Astrocyte (in vitro differentiated cells and primary cell): ENCODE measurements at places on chromosomes 3 and 15.

DNA sequence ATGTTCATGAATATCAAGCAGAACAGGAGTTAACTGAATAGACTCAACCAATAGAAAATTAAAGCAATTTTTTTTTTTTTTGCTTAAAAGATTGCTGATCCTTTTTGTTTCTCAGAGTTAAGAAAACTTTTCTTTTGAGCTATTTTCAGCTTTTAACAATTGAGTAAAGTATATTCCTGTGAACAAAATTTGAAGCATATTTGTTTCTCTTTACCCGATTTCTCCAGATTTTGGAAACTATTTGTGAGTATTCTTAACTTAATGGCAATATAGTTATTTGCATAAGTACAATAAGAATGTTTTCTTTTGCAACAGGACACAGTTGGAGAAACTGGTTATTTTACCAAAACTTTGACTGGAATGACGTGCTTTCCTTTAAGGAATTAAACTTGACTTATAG is 53.4 kb upstream of the C15orf39 start:
- H3K4me1 ChIP-seq: no peaks in the 10 kb centered on the region
- no peaks in the 10 kb centered on the region for H3K27me3 ChIP-seq
- no peaks in the 10 kb centered on the region for H3K36me3 ChIP-seq

- H3K4me3 ChIP-seq: no peak overlapping the region
- no peaks in the 10 kb centered on the region for H3K27me3 ChIP-seq
- no peak for DNase-seq
- no peaks in the 10 kb centered on the region for H3K36me3 ChIP-seq
- H3K4me1 ChIP-seq: no peaks in the 10 kb centered on the region
- no peak overlapping the region for H3K27ac ChIP-seq
Observed at GRCh38 chr3:164007765-164008164, 1070.5 kb downstream of the SI start.

- no peaks in the 10 kb centered on the region for H3K27me3 ChIP-seq
- DNase-seq: no peak
- H3K27ac ChIP-seq: no peak overlapping the region
- H3K36me3 ChIP-seq: no peaks in the 10 kb centered on the region
Observed at GRCh38 chr15:36364377-36364776, 215.0 kb upstream of the CDIN1 start.

GRCh38 chr15:58240191-58240932 is 102.2 kb downstream of the AQP9 start:
- H3K36me3 ChIP-seq: no peaks in the 10 kb centered on the region
- no peak for DNase-seq

- no peaks in the 10 kb centered on the region for H3K4me1 ChIP-seq
- peak; percentile 39 for DNase-seq
- no peaks in the 10 kb centered on the region for H3K27me3 ChIP-seq
- H3K4me3 ChIP-seq: no peak overlapping the region
- H3K36me3 ChIP-seq: no peaks in the 10 kb centered on the region
Observed at GRCh38 chr3:192011137-192011536, 550.2 kb downstream of the PYDC2 start.

GRCh38 chr3:24965706-24966385 is 462.2 kb upstream of the RARB start:
- H3K4me1 ChIP-seq: no peaks in the 10 kb centered on the region
- no peak overlapping the region for H3K27ac ChIP-seq
- no peaks in the 10 kb centered on the region for H3K27me3 ChIP-seq
- no peaks in the 10 kb centered on the region for H3K36me3 ChIP-seq
- peak; percentile 4 for DNase-seq

DNA sequence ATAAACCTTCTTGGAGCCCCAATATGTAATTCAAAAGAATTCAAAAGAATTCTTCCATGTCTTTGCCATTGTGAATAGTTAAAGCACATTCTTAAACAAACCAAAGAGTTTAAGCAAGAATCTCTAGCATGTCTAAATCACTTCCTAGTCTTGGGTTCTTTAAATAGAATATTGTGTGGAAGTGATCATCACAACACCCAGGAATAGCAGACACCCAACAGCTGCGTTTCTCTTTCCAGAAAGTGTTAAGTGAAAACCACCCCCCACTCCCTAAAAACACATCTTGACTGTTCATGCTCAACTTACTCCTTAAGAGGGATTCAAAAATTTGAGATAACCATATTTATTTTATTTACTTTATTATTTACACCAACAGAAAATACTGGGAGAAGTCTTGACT is 24.1 kb upstream of the CAPN7 start:
- peaks cover 38% of the 10 kb centered on the region for H3K27me3 ChIP-seq
- no peak overlapping the region for H3K4me3 ChIP-seq
- H3K4me1 ChIP-seq: no peaks in the 10 kb centered on the region

- peak overlapping the region; percentile 86 for H3K27ac ChIP-seq
- peak; percentile 99 for DNase-seq
- no peak overlapping the region for H3K4me3 ChIP-seq
- peaks cover 27% of the 10 kb centered on the region for H3K4me1 ChIP-seq
- H3K27me3 ChIP-seq: no peaks in the 10 kb centered on the region
Observed at GRCh38 chr3:11499144-11499543, 144.6 kb downstream of the VGLL4 start.

GRCh38 chr3:58539626-58540025 is 2.6 kb upstream of the ACOX2 start:
- H3K4me3 ChIP-seq: no peak overlapping the region
- no peaks in the 10 kb centered on the region for H3K36me3 ChIP-seq
- no peak for DNase-seq

GRCh38 chr3:174099724-174100123 is 702.2 kb downstream of the NLGN1 start:
- no peaks in the 10 kb centered on the region for H3K36me3 ChIP-seq
- no peaks in the 10 kb centered on the region for H3K27me3 ChIP-seq
- H3K4me1 ChIP-seq: no peaks in the 10 kb centered on the region
- DNase-seq: no peak
- no peak overlapping the region for H3K27ac ChIP-seq
- H3K4me3 ChIP-seq: no peak overlapping the region

DNA sequence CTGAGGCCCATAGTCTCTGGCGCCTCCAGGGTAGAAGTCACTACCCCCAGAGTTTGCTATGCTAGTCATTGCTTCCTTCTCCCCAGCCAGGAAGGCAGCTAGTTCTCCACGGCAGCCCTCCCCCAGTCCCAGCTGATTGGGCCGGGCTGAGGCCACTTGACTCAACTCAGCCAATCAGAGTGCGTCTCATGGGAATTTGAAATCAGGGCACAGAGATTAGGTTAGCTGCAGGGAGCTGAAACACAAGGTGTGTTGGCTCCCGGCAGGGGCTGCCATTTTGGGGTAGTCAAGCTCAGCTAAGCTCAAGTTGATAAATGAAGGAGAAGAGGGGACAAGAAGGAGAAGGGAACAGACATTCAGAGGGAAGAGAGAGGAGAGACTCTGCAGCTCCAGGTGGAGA is 32.8 kb downstream of the LINGO1 start:
- no peak overlapping the region for H3K4me3 ChIP-seq
- no peak overlapping the region for H3K27ac ChIP-seq
- no peaks in the 10 kb centered on the region for H3K4me1 ChIP-seq
- H3K27me3 ChIP-seq: no peaks in the 10 kb centered on the region

DNA sequence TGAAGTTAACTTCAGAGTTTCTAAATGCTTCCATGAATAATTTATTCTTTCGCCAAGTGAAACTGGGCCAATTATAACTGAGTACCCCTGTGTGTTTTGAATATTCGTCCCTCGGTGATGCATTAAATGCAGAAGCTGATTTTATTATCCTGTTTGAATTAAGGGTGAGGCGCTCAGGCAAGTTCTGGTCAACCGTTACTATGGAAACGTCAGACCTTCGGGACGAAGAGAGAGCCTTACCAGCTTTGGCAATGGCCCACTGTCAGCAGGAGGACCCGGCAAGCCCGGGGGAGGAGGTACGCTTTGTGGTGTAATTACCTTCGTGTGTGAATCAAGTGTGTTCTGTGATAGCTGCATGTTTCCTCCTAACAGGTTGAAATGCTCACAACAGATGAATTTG is 239.8 kb downstream of the ITPR1 start:
- H3K27ac ChIP-seq: no peak overlapping the region
- H3K27me3 ChIP-seq: no peaks in the 10 kb centered on the region
- H3K4me3 ChIP-seq: no peak overlapping the region
- peaks cover 6% of the 10 kb centered on the region for H3K4me1 ChIP-seq
